ENCODE measurements at places on chromosomes 12 and 14. TPM values are rescaled to one million over a fixed set of nuclear protein-coding genes. Genes with fewer than 3 reads are reported as not detected.

DNA sequence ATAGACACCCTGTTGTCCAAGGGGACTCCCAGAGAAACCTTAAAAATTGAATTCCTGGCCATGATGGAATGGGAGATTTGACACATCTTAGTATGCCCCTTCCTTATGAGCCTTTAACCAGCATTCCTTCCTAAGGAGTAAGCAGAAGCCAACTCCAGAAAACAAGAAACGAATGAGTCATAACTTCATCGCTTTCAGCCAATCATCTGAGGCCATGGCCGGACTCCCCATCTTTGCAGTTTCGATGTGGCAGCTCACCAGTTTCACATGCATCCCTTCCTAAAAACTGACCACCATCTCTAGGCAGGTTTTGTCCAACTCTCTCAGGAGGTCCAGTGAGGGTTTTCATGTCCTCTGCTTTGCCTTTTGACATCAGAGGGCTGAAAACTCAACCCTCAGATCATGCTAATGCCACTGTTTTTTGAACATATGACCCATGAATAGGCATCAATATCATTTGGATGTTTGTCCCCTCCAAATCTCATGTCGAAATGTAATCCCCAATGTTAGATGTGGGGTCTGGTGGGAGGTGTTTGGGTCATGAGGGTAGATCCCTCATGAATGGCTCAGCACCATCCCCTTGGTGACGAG is 19.9 kb downstream of the DAAM1 start:
- no peak for DNase-seq

GRCh38 chr12:92226961-92227360 is 81.3 kb upstream of the BTG1 start:
- no peak for DNase-seq

SMOC1 gene
- total RNA-seq: not detected

GNB3 gene
- 20.7 TPM for total RNA-seq

OTX2 gene
- total RNA-seq: 147 TPM

Data from A673 (cell line).